Suppressor macrophage treated with lipopolysaccharide for 1 hour (primary cell): ENCODE measurements at places on chromosomes 11 and 22.

GRCh38 chr22:42926104-42926503 lies 69.0 kb upstream of the ARFGAP3 start:
- no peak for DNase-seq

- peak; percentile 40 for DNase-seq
Observed at GRCh38 chr11:705646-706438, at the start of gene EPS8L2. Gene EPS8L2 (plus strand): TSS chr11:706231. CDS start chr11:709408, 3,177 bp downstream.

- DNase-seq, result no peak
Observed at GRCh38 chr11:120147950-120148270, 10.0 kb upstream of the TRIM29 start.

DNA sequence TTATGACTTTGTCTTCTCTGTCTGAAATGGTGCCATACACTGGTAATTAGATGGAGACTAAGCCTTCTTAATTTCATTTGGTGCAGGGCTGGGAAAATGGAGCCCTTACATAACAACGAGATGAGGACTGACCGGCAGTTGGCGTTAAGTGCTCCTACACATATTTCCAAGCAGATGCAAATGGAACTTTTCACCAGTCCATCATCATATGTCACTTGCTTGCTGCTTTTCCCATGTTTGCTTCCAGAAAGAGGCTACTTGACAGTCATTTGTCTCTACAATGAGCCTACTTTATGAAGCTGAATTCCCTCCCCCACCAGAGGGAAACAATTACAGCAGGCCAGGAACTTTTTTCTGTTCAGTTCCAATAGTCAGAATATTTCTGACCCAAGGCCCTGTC lies 32.6 kb downstream of the SVIP start:
- no peak for DNase-seq

DNA sequence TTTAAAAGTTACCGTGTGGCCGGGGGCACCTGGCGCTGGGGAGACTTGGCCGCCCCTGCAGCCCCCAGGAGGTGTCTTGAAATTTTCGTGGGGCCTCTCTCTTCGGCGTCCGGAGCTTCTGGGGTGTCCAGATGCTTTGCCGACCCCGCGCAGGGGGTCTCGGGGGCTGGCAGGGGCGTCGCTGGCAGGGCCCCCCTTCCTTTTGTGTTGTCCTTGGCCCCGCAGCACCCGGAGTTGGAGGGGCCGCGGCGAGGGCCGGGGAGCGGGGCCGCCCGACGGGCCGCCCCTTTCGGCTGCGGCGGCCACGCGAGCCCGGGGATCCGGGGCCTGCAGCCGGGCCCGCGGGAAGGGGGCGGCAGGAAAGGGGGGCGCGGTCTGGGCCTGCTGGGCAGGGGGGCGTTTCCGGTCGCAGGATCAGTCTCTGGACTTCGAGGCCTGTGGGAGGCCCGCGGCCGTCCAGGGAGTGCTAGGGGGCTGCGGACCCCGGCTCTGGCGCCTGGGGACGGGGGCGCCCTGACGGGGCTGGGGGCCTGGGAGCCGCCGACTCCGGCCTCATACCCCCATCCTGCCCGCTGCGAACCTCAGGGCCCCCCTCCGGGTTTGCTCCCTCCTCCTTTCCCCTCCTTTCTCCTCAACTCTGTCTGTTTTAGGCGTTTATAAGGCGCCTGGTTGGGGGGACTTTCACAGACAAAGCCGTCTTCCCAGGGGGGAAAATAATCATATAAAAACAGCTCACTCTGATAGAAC lies 869 bp downstream of the ZC3H7B start:
- DNase-seq, result peak; percentile 34

DNA sequence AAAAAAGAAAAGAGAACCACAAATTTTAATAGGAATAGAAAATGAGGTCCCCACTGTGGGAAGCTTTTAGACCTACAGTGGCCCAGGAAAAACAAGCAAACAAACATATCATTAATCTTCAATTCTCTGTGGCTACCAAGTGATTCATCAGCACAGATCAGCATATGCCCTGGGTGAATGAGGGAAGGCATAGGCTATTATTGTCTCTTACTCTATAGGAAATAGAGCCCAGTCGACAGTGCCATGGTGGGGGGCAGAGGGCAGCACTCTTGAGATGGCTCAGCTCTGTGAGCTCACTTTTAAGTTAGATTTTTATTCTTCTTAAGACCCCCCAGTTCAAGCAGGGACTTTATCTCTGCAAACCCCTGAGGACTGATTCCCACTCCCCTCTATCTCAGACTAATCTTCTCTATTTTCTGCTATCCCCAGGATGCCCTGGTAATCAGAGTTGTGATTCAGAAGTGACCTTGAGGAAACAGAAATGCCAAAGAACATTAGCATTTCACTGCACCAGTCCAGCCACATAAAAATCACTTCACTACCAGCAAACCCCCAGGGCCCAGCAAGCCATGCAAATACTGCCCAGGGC lies 9.5 kb upstream of the FEZ1 start:
- DNase-seq, result peak; percentile 38

DNA sequence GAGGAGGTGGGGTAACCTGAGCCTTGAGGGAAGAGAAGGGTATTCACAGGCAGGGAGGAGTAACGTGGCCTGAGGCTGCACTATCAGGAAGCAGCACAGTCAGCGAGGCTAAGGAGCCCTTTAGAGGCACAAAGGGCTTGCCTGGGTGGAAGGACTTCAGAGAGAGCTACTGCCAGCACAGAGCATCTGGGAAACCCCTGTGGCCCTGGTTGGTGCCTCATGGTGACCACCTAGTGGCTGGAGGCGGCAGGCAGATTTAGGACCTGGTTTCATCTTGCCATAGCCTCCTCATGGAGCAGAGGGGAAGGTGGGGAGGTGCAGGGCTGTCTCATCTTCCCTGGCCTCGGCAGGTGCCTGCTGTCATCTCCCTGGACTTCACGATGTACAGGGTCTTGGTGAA lies 64.5 kb downstream of the MPPED1 start:
- no peak for DNase-seq

DNA sequence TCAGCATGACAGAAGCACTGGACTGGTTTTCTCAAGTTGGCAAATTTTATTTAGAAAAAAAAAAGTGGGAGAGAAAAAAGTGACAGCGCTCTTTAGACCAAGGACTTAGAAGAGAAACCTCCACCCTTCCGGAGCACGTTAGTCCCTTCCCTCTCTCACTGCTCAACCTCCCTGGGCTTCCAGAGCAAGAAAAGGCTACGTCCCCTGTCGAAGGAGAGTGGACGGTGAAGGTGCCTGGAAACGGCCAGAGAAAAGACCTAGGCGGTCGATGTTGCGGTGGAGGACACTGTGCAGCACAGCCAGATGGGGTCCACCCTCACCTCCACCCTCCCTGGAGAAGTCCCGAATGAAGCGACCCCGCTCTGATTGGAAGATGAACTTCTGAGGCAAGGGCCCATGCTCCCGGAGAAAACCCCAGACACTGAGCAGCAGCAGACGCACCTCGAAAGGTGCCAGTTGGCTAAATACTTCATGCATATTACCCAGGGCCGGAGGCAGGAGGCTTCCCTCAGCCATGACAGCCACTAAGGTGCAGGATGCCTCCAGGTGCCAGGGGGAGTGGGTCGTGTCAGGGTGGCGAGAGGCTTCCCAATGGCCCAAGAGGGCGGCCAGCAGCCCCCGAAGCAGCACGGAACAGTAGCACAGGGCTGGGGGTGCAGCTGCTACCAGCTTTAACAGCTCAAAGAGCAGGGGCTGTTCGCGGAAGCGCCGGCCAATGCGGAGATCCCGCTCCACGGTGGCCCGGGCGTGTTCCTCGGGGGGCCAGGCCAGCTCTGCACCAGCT lies 604 bp upstream of the GANAB start:
- no peak for DNase-seq

DNA sequence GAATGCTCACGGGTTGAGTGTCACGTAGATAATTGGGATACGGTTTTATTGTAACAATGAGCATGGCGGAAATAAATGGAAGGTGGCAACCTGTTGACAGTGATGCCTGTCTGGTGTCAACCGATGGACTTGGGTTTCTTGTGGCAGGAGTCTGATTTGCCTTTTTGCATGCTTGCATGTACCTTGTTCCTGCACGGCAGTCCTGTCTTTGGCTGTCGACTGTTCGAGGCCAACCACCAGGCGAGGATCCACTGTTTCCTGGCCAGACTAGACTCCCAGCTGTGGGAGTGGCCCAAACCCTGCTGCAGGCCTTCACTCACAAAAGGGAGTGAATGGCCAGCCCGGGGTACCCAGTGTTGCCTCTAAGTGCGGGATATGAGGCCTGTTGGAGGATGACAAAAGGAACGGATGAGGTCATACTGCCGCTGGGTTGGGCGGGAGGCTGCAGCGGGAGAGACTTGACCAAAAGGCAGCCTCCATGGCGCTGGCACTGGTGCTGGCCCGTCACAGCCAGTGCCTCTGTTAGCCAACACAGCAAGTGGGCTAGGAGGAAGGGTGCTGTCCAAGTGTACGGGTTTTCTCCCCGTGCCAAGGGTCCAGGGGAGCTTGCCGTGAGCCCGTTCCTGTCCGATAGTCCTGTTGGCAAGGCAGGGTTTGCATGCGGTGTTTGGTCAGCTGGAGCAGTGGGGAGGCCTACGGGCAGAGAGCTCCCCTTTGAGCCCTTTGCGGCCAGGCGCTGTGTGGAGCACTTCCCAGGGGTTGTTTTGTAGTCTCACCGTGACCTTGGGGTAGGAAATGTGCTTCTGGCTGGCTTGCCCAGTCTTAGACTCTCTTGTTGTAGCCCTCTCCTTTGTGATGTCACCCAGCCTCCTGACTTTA lies 974 bp downstream of the DGCR8 start:
- peak; percentile 35 for DNase-seq

- no peak for DNase-seq
Observed at GRCh38 chr11:61860054-61860903, 31.1 kb downstream of the FADS3 start.

GRCh38 chr11:68011051-68011943 lies 1.2 kb downstream of the ALDH3B1 start:
- DNase-seq, result no peak

GRCh38 chr11:88619656-88620385 lies 282.3 kb upstream of the CTSC start:
- no peak for DNase-seq

DNA sequence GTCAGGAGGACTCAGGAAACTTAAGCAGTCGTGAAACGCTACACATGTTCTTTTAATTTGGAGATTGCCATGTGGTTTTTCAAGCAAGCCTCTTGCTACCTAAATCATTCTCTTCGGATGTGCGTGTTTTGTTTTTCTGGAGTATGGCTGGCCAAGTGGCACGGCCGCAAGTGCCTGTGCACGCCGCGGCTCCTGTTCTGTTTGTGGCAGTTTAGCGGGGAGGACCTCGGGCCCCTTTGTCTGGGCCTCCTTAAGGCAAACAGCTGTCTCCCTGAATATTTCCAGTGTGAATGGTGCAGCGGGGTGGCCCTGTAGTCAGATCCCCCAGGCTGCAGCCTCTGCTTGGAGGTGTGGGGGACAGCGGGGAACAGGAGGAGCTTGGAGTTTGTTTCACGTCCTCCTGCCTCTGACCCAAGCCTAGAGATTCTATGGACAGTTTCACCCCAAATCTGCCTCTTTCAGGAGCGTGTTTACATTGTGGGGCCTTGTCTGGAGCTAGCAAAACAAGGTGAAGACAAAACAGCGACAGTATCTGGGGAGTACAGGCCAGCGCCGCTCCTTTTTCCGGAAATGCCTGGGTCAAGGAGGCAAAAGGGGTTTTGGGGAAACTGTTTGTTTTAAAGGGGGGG lies 1.3 kb downstream of the LRP5 start:
- no peak for DNase-seq
